Kasumi-1 (cell line): ENCODE measurements at places on chromosomes 16 and 17.

DNA sequence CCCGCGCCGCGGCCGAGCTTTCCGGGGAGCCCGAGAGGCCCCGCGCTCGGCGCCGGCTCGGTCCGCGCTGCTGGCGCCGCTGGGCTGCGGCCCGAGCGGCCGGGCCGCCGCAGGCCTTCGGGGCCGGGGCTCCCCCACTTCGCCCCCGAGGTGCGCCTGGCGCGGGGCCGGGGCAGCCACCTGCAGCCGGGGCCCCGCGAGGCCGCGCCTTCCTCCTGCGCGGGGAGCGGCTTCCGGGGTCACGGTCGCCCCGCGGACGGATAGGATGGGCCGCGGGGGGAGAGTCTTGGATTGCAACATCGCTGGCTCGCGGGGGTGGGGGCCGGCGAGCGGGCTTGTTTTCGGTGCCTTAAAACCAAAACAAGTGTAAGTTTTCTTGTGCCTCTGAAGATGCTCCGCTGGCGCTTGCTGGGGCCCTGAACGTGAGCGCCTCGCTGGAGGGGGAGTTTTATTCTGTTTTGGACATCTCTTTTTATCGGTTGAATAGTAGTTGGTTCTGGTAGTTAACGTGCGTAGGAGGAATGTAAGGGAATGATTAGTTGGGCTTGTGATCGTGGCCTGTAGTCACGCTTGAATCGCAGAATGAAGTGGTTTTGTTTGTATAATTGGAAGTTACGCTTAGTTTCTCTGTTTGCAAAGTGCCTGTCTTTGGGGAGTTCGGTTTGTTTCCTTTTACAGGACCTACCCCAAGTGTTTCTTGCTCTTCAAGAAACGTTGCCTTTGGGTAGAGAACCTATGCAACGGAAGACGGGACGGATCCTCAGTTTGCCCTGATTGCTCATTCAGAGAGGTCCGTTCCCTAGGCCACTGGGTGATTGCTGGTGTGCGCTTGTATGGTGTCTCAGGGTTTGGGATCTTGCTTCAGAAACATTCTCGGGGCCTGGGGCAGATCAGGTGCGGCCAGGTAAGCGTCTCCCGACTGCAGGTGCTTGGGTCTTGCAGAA lies 724 bp downstream of the UBE2I start:
- DNase-seq, result no peak

DNA sequence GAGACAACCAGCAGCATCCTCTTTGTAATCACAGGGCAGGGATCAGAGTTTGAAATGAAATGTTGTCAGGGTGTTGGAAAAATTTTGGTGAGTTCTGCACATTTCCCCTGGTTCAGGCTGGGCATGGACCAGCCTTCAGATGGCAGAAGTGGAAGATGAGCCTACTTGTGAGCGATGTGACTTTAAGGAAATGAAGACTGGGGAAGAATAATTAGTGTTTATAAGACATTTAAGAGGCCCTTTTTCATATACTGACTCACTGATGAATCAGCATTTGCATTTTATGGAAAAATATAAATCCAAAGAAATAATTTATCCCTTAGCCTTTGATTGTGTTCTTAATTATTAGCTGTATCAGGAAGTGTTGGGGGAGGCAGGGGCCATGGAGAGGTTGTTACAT lies 20.9 kb downstream of the GPR179 start:
- DNase-seq, result no peak

DNA sequence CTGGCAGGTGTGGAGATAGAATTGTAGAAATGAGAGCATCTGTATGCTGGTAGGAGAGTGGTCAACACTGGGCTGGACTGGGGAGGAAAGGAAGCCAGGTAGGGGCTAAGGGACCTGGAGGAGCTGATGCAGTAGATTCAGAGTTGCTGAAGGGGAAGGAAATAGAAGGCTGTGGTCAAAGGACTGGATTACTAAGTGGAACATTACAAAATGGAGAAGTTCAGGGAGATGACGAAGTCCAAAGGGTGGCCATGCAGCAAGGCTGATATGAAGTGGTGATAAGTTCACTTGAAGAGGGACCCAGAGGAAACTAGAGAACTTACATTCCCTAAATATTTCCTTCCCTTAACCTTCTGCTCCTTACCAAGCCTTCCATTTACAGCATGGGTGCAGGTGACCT lies 8.6 kb upstream of the CCL2 start:
- peak; percentile 87 for DNase-seq

DNA sequence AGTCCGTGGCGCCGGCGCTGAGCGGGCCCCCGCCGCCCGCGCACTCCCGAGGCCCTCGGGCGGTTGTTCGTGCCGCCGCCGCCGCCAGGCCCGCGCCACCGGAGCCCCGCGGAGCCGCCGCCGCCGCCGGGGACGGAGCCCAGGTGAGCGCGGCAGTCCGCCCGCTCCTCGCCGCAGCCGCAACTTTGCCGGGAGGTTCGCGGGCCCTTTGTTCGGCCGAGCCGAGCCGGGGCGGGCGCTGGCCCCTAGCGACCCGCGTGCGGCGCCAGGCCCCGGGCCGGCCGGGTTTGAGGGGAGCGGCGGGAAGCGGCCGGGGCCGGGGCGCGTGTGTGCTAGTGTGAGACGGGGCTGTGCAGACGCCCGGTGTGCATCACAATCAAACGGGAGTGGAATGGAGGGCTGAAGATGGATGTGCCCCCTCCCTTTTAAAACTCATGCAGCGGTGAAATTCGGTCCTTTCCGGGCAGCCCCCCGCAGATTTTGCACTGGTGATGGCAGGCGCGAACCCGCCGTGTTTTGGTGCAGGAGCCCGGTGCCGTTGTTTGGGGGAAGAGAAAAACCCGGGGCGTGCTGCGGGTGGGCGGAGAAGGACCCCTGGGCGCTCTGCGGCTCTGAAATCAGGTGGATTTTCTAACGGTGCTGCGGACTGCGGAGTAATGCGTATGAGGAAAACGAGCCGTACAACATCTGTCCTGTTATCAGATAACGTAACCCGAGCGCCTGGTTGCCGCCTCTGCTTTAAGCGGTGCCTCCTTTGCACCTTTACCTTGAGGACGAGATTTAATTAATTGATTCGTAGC lies 823 bp downstream of the TNRC6C start:
- no peak for DNase-seq

GRCh38 chr17:76781056-76781982 lies 43.4 kb downstream of the MFSD11 start:
- no peak for DNase-seq

DNA sequence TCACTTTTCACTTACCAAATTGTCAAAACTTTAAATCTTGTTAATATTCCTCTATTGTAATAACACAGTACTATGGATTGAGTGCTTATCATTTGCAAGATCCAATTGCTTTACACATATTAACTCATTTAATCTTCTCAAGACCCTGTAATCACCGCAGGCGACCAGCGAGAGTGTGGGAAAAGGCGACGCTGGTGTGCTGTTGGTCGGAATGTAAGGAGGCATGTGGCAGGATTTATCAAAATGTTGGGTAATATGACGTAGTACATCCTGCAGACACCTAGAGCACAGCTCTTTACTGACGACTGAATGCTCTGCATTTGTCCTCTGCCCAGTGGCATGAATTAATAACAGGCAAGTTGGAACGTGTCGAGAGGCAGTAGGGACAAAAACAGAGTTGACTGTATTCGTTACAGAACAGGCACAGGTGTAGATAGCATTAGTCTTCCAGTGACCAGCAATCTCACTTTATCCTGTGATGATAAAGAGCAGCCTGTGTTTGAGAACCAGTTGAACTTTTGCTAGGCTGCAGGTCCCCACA lies 80.3 kb downstream of the TNRC6C start:
- DNase-seq, result no peak

DNA sequence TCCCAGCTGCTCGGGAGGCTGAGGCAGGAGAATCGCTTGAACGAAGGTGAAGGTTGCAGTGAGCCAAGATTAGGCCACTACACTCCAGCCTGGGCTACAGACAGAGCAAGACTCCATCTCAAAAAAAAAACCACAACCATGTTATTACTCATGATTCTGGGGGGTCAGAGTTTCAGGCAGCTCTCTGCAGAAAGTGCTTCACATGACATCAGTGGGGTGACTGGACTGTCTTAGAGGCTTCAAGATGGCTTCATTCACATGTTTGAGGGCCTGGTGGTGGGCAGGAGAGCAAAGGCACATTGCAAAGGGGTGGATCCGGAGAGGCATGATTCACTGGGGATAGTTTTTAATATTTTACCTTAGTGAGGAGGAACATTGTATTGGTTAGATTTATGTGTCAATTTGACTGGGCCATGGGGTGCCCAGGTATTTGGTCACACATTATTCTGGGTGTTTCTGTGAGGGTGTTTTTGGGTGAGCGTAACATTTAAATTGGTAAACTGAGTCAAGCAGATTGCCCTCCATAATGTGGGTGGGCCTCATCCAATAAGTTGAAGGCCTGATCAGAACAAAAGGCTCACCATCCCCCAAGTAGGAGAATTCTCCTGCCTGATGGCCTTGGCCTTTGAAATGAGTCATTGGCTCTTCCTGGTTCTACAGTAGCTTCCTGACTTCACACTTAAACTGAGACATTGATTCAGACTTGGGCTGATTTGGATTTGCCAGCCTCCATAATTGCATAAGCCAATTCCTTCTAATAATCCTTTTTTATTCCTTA lies 109.8 kb downstream of the GOSR1 start:
- peak; percentile 30 for DNase-seq

DNA sequence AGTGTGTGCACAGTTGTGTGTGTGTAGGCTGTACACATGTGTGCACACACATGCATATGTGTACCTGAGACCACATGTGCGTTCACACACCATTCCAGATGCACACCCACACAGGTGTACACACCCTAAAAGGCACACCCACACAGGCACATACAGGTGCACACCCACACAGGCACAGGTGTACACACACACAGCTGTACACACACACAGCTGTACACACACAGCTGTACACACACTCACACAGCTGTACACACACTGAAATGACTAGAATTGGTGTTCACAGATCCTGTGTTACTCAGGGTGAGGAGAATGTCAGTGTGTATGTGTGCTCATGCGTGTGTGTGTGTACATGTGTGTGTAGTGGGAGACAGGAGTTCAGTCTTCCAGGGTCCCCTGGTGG lies 15.9 kb upstream of the DOC2B start:
- DNase-seq, result no peak

- no peak for DNase-seq
Observed at GRCh38 chr16:65213866-65214595, 92.2 kb upstream of the CDH11 start.

DNA sequence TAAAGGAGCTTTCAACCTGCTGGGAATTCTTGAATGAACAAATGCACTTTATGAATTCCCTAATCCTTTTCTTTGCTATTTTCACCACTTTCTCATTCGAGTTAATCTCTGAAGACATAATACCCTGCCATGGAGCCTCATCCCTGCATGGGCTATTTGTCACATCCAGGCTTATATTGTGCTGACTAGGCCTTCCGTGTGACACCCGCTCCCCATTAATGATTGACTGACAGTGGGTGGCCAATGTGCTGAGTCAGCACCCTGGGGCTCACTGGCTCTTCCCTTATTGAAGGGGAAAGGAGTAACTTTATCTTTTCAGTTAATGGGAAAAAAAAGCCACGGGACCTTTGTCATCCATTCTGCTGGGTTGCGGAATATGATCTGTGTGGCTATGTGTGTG lies 1024.8 kb upstream of the EEF2KMT start:
- no peak for DNase-seq

GRCh38 chr17:82957961-82958561 lies 118.2 kb upstream of the ZNF750 start:
- no peak for DNase-seq

DNA sequence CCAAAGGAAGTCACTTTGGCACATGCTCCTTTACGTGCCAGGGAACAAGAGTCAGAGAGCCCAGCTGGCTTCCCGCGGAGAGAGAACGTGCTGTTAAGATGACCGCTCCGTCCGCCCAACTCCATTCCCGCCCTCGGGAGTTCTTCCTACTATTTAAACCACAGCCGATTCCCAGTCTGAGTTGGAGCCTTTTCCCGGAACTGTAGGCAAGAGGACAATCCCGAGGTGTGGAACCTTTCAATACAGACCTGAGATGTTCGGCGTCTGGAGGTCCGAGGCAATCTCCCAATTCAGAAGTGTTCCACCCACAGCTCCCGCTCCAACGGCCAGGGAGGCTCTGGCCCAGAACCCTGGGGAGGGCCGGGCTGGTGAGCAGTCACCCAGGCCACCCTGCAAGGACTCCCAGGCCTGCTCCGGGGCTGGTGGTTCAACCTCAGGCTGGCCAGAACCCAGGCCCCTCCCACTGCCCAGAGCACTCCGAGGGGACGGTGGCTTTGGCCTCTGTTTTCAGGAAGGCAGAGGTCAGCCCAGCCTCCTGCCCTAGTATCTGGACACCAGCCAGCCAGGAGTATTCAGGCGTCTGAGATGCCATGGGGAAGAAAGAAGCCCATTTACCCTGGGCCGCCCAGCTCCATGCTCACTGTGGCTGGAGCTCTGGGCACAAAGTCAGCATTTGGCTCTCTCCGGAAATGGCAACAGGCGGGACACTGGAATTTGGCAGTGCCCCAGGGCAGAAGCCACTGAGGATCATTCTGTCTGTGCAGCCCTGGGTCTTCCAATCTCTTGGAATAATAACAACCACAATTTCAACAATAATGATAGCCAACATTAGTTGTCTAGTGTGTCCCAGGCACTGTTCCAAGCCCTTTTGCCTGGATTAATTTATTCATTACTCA lies 21.4 kb downstream of the EMP2 start:
- DNase-seq, result no peak

- DNase-seq, result peak; percentile 19
Observed at GRCh38 chr17:29588017-29588561, 1.4 kb downstream of the GIT1 start.

DNA sequence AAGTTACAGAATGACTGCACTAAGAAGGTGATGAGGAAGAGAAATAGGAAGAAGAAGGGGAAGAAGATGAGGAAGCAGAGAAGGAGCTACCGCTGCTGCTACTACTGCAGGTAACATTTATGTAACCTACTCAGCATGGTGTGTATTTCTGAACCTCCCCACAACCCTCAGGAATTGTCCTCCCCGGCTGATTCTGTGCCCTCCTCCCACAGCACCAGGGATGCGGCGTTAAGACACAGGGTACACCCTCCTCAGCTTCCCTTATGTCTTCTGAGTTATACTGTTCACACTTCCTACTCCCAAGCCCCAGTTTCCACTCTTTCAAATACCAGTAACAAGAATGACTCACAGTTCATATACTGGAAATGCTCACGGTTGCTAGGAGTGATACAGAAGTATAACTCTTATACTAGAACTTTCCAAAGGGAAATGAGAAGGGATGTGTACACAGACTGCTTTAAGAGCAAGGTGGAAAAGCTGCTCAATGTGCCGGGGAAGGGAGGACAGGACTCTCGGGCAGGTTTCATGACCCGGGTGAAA lies 224.5 kb upstream of the PSMD7 start:
- no peak for DNase-seq

GRCh38 chr16:14629612-14629918 lies 495 bp downstream of the PARN start:
- DNase-seq, result no peak

DNA sequence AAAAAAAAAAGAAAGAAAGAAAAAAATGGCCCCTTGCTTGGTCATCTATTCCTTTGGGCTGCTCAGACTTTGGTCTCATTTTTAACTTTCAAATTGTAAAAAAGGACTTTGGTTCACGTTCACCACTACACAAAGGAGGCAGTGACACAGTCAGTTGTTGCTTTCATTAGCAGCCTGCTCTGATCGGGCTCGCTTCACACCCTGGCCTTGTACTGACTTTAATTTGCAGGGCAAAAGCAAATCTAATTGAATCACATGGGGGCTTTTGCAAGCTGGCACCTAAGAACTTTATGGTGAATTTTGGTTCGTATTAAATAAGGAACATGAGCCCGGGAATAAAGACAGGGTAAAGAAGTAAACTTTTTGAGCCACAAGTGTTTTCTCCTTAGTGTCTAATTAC lies 103.6 kb upstream of the CDH11 start:
- no peak for DNase-seq
